Activated gamma-delta T cell treated with anti-CD3 and anti-CD28 coated beads, Interleukin-2, amount 50 U/mL, for 16 hours (primary cell): ENCODE measurements at places on chromosomes 2 and 18.

- no peak for DNase-seq
These were observed 96.8 kb upstream of the ARL4C start for GRCh38 chr2:234593636-234594035.

- DNase-seq: no peak
These were observed 145.0 kb downstream of the ALK start for GRCh38 chr2:29776406-29776805.

DNA sequence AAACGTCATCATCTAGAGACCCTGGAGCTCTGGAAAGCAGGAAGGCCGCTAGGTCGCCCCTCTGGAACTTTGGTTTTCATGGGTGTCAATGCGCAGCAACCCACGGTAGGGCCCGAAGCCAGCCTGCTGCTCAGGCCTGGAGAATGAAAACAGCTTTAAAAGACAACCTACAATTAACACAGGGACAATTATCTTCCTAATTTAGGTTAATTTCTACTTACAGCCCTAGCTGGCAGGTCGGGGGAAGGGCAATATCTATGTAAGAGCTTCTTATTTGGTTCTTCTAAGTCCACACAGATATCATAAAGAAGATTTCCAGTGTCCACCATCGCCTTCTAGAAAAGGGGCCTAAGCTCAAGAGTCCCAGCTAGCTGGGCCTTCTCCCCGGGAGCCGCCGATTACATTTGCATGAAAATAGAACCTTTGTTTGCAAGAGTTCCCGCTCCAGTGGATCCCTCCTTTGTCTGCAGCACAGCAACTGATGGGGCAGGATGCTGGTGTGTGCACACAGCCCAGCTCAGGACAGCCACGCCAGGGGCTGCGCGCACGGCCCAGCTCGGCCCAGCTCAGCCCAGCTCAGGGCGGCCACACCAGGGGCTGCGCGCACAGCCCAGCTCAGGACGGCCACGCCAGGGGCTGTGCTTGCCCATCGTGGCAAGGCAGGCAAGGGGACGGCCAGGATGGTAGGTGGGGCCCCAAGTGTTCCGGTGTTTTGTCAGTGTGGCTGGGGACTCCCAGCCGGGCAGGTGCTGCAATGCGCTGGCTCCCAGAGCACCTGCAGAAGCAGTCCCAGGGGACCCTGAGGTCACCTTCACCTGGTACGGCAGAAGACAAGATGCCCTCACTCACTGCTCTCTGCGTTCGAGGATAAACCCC, 109.1 kb downstream of the HDAC4 start:
- no peak for DNase-seq

GRCh38 chr2:157173740-157174184, 83.7 kb upstream of the GALNT5 start:
- DNase-seq: no peak

GRCh38 chr2:241204010-241204384, 15.5 kb downstream of the ANO7 start:
- DNase-seq: no peak

- no peak for DNase-seq
These were observed 125.2 kb downstream of the SH3BP4 start for GRCh38 chr2:235077046-235077445.
